ENCODE measurements at places on chromosomes 12 and 14.

DNA sequence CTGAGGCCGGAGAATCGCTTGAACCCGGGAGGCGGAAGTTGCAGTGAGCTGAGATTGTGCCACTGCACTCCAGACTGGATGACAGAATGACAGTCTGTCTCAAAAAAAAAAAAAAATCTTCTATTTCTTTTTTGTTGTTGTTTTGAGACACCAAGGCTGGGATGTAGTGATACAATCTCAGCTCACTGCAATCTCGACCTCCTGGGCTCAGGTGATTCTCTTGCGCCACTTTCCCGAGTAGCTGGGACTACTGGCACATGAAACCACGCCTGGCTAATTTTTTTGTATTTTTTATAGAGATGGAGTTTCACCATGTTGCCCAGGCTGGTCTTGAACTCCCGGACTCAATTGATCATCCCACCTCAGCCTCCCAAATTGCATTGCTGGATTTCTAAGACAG lies 7.3 kb upstream of the SNRNP35 start:
- no peak for DNase-seq

DNA sequence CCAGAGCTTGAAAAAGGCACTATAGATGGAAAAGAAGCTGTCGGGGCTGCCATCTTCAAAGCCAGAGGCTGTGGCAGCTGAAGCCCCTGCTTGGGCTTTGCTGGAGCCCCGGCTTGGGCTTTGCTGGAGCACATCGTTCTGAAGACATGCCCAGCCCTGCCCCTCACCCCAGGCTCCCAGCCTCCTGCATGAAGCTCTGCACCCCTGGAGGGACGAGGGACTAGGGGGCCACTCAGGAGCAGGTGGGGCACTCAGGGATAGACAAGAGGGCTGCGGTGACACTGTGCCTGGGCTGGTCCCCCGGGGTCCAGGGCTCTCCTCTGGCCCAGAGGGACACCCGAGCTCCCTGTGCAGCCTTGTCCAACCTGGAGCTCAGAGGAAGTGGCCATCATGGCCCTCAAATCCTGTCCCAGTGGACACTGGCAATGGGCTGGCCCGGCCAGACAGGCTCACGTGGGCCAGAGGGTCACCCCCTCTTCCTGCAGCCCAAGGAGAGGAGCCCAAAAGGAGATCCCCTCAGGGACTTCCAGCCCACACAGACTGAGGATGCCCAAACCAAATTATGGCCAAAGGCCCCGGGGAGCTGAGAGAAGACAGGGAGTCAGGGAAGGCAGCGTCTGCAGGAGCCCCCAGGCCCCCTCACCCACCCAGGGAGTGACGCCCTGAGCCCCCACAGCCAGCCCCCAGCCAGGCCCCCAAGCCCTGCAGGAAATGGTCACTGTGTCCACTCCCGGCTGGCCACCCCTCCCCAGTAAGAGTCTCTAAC lies 23.1 kb upstream of the C14orf180 start:
- no peak for DNase-seq

- no peak for DNase-seq
These were observed 41.9 kb downstream of the CDC42BPB start for GRCh38 chr14:103015426-103015825.

- DNase-seq, result no peak
These were observed 3.0 kb upstream of the KRT6A start for GRCh38 chr12:52496054-52496453.

DNA sequence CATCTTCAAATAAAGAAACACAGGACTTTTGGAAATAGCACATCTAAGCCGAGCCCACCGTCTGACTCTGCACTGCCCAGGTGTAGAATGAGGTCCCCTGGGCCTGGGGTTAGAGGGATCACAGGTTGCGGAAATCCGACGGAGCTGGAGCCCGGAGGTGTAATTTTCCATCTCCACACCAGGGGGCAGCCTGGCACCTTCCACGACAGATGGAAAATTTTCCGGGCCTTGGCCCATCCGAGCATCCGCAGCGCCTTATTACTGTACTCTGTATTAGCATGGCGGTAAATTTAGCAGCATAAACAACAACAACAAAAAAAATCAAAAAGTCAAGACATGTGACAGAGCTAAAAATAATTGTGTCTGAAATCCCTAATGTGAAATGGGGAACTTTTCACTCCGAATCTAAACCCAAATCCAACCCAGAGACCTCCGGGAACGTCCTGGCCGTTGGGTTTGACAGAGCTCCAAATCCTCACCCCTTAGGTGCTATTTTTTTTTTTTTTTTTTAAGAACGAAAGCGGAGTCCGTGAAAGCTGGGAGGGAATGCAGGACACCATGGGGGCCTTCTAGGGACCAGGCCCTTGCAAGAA lies 93.9 kb downstream of the KSR2 start:
- DNase-seq, result peak; percentile 2

- DNase-seq, result no peak
These were observed 473.5 kb downstream of the PRKD1 start for GRCh38 chr14:29454026-29454693.

GRCh38 chr12:9895215-9895971 lies 14.1 kb downstream of the KLRF2 start:
- no peak for DNase-seq

- DNase-seq, result no peak
These were observed 21.4 kb downstream of the SOCS2 start for GRCh38 chr12:93593843-93594242.

GRCh38 chr12:123364532-123365024 lies at the start of gene SBNO1:
Gene SBNO1, minus strand, starts transcription at chr12:123364847. Its CDS starts 14,406 bp downstream, at chr12:123350441.
- DNase-seq, result no peak

- no peak for DNase-seq
These were observed 723 bp downstream of the NFATC4 start for GRCh38 chr14:24368562-24369252.

- DNase-seq, result no peak
These were observed 101.3 kb downstream of the TGFB3 start for GRCh38 chr14:75880512-75880911.

DNA sequence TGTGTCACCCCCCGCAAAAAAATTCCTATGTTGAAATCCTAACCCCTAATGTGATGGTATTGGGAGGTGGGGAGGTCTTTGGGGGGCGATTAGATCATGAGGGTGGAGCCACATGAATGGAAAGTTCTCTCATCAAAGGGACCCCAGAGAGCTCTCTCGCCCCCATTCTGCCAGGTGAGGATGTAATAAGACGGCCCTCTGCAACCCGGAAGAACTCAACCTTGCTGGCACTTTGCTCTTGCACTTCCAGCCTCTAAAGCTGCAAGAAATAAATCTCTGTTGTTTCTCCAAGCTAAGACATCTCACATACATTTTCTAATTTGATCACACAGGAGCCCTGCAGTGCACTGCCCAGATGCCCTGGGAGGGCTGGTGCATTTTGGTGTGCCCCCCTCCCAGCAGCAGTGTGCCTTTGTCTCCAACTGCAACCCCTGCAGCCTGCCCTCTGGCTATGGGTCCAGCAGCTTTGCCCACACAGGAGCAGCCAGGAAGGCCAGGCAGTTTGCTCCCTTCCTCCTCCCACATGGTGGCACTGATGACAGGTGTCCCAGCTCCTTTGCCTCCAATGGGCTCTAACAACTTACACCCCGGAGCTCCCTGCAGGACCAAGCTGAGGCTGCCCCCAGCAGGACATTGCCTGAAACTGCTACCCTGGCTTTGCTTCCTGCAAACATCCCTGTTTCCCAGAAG lies 59.3 kb downstream of the C14orf132 start:
- no peak for DNase-seq

DNA sequence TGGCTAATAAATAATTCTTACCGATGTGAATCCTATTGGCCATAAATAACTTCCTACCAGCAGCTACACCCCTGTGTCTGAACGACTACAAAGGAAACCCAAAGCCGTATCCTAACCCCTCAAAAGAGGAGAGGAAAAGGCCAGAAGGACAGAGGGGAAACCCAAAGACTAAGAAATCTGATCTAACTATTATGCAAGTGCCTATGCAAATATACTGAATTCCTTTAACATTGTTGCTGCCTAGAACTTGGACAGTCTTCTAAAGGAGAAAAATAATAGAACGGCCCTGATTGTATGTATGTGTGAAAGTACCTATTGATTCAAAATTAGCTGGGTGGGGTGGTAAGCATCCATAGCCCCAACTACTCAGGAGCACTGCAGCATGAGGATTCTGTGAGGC lies 997 bp downstream of the PLEKHG7 start:
- DNase-seq, result no peak

- no peak for DNase-seq
These were observed 43.4 kb downstream of the ELK3 start for GRCh38 chr12:96237465-96238077.

GRCh38 chr12:126389961-126390360 lies 1324.7 kb downstream of the AACS start:
- no peak for DNase-seq

- no peak for DNase-seq
These were observed 17.8 kb downstream of the SPTB start for GRCh38 chr14:64861916-64862315.

- no peak for DNase-seq
These were observed 499 bp downstream of the RNASE4 start for GRCh38 chr14:20684662-20685456.

GRCh38 chr12:114316076-114316475 lies 89.9 kb downstream of the TBX5 start:
- DNase-seq, result no peak

GRCh38 chr14:41865894-41866293 lies 259.2 kb downstream of the LRFN5 start:
- DNase-seq, result no peak

DNA sequence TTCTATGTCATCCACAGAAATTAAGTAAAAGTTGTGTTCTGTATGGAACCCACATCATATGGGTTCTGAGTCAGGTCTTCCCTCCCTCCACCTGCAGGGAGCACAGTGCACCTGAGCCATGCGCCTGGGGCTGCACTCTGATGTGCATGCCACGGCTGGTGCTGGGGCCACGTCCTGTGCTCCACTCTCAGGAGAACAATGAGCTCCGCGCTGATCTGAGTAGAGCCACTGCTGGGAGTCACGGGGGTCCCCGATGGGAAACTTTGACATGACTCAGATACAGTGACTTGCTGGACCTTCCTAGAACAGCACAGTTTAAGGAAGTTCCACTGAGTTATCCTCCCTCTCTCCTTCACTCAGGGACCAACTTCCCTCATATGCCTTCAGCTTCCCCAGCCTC lies 683.4 kb downstream of the TMEM121 start:
- DNase-seq, result no peak

DNA sequence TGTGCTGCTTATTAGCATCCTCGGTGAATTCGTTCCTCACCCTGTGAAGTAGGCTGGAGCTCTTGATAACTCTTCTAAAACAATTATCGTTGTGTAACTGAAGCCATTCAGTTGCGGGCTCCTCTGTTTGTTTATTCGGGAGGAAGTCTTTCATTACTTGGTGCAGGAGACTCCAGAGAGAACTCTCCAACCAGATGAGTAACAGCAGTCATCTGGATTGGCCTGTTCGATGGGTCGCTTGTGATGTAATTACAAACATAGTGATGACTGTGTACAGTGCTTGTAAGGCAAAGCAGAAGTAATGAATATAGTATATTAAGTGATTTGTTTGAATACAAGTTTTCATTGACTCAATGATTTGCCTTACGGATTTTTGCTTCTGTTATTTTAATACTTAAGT lies 10.9 kb downstream of the ATP6V0A2 start:
- DNase-seq, result no peak

- no peak for DNase-seq
These were observed 2.5 kb downstream of the C12orf57 start for GRCh38 chr12:6946033-6946919.

GRCh38 chr12:51884676-51885229 lies 3.1 kb upstream of the ANKRD33 start:
- no peak for DNase-seq

DNA sequence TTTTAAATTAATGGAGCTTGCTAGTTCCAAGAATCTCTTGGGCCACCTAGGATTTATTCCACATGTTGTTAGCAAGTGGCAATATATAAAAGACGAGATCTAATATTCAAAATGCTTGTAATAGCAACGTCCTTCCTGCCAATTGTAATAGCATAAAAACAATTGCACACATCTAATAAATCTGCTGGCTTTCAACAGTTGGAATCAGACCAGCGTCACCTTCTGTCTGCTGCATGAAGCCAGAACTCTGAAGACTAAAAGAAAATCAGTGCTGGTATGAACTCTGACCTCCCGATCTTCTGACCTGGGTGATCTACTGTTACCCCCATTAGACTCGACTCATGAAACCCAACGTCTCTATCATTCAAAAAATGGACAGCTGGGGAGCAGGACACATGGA lies 100.6 kb downstream of the DIO2 start:
- DNase-seq, result no peak

- no peak for DNase-seq
These were observed 106.9 kb downstream of the STXBP6 start for GRCh38 chr14:24943024-24943423.

GRCh38 chr12:15591811-15592210 lies 197.4 kb downstream of the EPS8 start:
- no peak for DNase-seq

GRCh38 chr12:6646276-6647082 lies 753 bp downstream of the ACRBP start:
- no peak for DNase-seq

DNA sequence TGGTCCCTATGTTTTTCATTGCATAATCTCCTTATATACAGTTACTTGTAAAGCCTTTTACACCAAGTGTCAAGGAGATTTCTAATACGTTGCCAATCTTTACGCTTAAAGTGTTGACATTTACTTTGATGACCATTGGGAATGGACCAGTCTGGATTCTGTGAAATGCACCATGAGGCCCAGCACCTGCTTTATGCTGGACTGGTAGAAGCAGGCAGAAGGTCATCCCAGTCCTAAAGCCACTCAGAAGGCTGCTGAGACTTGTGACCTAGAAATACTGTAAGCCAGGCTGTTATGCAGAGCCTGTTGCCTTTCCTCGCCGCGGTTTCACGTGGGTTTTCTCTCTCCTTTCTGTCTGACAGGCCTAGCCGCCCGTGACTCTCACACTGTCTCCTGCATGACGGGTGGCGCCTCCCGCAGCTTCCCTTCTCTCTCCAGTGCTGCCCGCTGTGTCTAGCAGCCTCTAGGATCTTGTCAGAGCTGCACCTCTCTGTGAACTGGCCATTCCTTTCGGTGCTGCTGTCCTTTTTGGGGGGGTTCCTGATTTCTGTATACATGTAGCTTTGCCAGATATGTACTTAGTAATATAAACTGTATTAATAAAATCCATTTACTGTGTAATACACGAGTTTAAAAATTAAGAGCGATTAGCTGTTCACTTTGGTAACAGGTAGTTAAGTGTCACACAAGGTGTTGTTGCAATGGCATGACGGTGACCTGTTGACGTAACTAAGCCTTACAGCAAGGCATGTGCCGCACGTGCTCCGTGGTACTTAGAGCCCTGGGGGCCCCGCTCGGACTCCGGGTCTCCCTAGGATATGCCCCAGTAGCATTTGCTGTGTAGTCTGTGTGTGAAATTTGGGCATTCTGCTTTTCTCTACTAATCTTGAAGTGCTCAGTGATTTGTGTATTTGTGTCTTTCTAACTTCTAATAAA lies 29.7 kb downstream of the XRCC3 start:
- DNase-seq, result no peak

GRCh38 chr12:92543840-92544239 lies 158.9 kb upstream of the PLEKHG7 start:
- no peak for DNase-seq

DNA sequence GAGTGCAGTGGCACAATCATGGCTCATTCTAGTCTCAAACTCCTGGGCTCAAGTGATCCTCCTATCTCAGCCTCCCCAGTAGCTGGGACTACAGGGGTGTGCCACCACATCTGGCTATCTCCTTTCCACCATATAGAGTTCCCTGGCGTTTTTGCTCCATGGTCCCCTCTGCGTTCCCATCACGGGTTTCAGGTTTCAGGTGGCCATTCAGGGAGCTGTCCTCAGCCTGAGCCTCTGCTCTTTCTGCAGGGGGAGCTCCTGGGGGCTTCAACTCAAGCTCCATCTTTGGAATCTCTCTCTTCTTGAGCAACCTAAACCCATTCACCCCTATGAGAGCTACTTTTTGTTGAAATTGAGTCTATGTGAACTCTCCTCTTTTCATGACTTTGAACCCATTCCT lies 11.6 kb downstream of the SMIM41 start:
- DNase-seq, result no peak

All from bone marrow (tissue), 2 donors.